ENCODE measurements at places on chromosomes 13 and 19. TPM values are rescaled to one million over a fixed set of nuclear protein-coding genes. Genes with fewer than 3 reads are reported as not detected.

DNA sequence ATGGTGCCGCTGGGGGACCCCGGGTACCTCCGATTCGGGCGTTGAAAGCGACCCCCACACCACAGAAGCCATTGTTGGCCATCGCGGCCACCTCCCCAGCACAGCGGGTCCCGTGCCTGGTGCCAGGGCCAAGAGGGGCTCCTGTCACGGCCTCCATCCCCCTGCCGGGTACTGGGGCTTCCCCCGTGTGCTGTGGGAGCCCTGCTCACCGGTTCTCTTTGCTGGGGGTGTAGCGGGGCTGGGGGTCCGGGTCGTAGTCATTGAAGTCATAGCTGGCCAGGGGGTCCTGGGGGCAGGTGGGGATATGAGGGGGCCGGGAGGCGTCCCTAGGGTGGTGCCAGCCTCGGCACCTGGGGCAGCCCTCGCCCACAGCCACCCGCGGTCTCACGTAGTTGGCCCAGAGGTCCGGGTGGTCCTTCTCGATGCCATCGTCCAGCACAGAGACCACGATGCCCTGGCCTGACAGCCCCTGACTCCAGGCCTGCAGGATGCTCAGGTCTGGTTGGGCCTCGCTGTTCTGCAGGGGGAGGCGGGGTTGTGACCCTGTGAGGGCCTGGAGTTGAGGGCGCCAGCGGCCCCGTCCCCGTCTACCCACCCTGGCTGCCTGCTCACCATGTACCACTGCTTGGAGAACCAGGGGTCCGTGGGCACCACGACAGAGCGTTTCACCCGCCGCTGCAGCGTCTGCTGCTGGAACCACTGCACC lies 2.4 kb downstream of the PCSK4 start:
- H3K27me3 ChIP-seq: no peaks in the 10 kb centered on the region
- no peak overlapping the region for H3K27ac ChIP-seq
- H3K4me3 ChIP-seq: no peak overlapping the region
- H3K36me3 ChIP-seq: no peaks in the 10 kb centered on the region

The SPC24 gene
- total RNA-seq: 0.89 TPM

The TJP3 gene
- 14.2 TPM for total RNA-seq

GRCh38 chr13:78033509-78033908 lies 114.9 kb upstream of the EDNRB start:
- H3K36me3 ChIP-seq: peaks cover 2% of the 10 kb centered on the region
- no peak overlapping the region for H3K4me3 ChIP-seq
- DNase-seq: no peak
- H3K27me3 ChIP-seq: peaks cover 6% of the 10 kb centered on the region

DNA sequence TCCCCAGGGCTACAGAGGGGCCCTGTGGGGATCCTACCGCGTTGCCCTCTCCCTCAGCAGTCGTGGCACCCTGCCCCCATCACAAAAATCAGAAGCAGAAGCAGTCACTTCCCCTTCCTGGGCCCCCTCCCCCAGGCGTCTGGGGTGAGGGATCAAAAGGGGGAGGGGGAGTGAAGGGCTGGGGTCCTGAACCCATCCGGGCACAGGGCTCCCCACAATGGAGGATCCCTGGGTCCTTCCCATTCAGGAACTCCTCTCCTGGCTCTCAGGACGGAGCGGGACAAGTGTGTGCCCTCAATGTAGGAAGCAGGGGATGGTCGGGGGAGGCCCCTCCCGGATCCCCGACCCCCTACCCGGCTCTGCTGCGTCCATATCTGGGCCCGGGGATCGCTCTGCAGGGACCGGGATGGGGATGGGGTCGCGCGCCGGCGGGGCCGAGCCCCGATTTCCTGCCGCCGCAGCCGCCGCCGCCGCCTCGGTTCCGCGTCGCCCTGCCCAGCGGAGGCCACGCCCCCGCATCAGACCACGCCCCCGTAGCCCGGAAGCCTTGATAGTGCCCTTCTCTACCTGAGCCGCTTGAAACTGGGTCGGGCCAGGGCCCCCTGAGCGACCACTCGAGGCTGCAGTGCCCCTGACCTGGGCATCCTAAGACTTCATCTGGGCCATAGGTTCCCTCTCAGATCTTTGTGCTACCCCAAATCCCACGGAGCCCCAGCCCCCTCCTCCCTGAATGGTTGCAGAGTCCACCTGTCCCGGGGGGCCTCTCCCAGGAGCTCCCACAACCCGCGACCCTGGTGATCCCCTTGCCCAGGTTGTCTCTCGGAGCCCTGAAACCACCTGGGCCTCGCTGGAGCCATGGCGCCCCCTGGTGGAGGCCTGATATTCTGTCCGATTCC lies at the start of gene GMIP:
GMIP (minus strand) TSS at position 500 of the 896 bp plus-strand sequence; CDS start at position 372, 128 bp downstream.
- H3K27me3 ChIP-seq: no peaks in the 10 kb centered on the region
- H3K4me1 ChIP-seq: peaks cover 15% of the 10 kb centered on the region
- H3K4me3 ChIP-seq: peak within 1 kb of the TSS; percentile 99
- DNase-seq: peak; percentile 86
- H3K36me3 ChIP-seq: peaks cover 12% of the 10 kb centered on the region
- H3K27ac ChIP-seq: peak within 1 kb of the TSS; percentile 95

DNA sequence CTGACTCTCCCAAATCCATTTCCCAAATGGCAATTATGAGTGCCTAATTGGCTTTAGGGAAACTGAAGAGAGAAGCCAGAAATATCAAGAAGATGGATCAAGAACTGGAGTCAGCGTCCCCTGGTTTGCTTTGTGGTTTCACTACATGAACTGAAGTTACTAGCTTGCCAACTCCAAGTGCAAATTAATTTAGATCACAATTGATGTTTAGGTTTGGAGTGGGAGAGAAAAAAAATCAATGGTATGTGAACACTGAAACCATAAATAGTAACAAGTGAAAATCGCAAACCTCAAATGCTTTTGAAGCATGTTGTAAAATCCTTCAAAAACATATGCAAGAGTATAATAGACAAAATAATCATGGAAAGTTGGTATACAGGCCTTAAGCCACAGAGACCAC lies 1528.6 kb upstream of the SLC10A2 start:
- no peaks in the 10 kb centered on the region for H3K27me3 ChIP-seq
- no peaks in the 10 kb centered on the region for H3K36me3 ChIP-seq
- no peak overlapping the region for H3K27ac ChIP-seq

The BORA gene
- 3.5 TPM for total RNA-seq

The UGGT2 gene
- 0.67 TPM for total RNA-seq

GRCh38 chr19:34963573-34964406 lies at the start of gene ZNF792:
ZNF792 (minus strand) TSS chr19:34964229; CDS start chr19:34963662, 567 bp downstream.
- H3K36me3 ChIP-seq: peaks cover 10% of the 10 kb centered on the region
- H3K27me3 ChIP-seq: no peaks in the 10 kb centered on the region
- peak within 1 kb of the TSS; percentile 75 for H3K27ac ChIP-seq

DNA sequence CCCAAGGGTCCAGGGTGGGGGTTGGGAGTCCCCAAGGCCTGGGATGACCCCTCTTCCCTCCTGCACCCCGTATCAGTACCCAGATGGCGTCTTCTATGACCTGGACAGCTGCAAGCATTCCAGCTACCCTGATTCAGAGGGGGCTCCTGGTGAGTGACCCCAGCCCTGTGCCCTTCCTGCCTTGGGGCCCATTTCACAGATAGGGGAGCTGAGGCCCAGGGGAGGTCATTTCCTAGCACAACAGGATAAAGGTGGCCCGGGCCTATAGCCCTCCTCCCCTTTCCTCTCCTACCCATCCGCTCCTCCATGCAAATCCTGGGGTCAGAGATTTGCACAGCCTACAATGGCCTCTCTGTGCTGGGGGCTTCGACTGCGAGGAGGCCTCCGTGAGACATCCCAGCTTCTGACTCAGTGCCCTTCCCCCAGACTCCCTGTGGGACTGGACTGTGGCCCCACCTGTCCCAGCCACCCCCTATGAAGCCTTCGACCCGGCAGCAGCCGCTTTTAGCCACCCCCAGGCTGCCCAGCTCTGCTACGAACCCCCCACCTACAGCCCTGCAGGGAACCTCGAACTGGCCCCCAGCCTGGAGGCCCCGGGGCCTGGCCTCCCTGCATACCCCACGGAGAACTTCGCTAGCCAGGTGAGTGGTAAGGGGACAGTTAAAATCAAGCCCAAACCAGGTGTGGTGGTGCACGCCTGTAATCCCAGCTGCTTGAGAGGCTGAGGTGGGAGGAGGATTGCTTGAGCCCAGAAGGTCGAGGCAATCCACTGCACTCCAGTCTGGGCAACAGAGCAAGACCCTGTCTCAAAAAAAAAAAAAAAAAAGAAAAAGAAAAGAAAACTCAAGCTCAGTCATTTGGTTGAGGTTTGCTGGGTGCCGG lies 3.9 kb downstream of the SPIB start:
- peak overlapping the region; percentile 39 for H3K27ac ChIP-seq
- peaks cover 15% of the 10 kb centered on the region for H3K4me1 ChIP-seq
- H3K27me3 ChIP-seq: peaks cover 38% of the 10 kb centered on the region
- no peak for DNase-seq
- peaks cover 14% of the 10 kb centered on the region for H3K36me3 ChIP-seq
- H3K4me3 ChIP-seq: no peak overlapping the region

DNA sequence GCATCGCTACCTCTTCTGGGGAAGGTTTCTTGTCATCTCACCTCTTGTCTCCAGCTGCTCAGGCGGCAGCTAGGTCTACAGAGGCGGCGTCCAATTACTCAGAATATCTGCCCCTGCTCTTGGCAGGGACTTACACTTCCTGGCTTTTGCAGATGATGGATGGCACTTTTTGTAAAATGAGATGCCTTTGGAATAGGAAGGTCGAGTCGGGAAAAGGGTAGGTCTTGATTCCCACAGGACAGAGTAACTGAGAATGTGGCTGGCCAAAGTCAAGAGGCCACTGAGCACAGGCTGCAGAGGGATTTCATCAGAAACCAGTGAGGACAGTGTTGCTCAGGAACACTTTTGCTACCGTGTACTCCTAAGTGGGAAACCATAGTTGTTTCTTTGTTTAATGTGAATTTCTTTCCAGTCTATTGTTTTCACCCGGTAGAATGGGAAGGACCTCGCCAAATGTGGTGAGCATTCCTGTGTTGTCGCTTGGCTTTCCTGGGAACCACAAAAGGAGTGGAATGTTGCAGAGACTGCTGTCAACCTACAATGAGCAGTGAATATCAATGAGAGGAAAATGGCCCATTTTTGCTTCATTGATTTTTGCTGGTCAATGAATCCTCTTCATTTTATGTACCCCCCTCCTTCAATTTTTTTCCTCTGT lies 383.7 kb downstream of the HS6ST3 start:
- H3K4me3 ChIP-seq: no peak overlapping the region
- no peaks in the 10 kb centered on the region for H3K4me1 ChIP-seq
- H3K27ac ChIP-seq: no peak overlapping the region
- DNase-seq: no peak

The NFKBIB gene
- total RNA-seq: 63.8 TPM

DNA sequence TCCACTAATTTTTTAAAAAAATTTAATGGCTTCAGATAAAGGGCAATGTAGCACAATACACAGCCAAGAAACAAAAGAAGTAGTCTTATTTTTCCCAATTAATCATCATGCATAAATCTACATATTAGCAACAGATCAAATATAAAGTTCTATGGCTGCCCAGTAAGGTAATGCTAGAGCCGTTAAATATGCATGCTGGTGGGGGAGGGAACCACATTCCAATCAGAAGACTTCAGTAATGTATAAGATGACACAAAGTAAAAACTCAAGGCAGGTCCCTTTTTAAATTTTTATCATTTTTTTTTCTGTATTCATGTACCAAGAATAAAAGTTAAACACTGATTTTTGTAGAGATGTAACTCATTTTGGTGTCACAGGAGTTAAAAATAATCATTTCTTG lies 62.0 kb downstream of the MPHOSPH8 start:
- DNase-seq: no peak
- no peak overlapping the region for H3K4me3 ChIP-seq
- H3K27me3 ChIP-seq: no peaks in the 10 kb centered on the region
- H3K27ac ChIP-seq: peak overlapping the region; percentile 79
- H3K36me3 ChIP-seq: peaks cover 8% of the 10 kb centered on the region

DNA sequence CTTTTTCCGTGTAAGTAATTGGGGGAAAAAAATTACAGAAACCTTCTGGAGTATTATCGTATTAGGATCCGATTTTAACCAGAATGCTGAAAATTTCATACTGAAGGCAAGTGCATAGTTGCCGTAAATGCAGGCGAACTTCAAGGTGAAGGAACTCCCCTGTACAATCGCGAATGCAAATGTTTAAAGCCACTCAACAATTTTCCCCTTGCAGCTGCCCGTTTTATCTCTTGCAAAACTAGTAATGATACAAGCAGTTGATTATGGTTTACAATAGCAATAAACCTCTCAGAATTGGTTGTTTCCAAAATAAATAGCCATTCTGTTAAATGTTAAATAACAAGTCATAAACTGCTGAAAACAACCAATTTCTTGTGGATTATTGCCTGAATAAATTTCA lies 105.7 kb downstream of the DNAJC15 start:
- no peak overlapping the region for H3K27ac ChIP-seq
- no peak overlapping the region for H3K4me3 ChIP-seq
- H3K4me1 ChIP-seq: peaks cover 12% of the 10 kb centered on the region

DNA sequence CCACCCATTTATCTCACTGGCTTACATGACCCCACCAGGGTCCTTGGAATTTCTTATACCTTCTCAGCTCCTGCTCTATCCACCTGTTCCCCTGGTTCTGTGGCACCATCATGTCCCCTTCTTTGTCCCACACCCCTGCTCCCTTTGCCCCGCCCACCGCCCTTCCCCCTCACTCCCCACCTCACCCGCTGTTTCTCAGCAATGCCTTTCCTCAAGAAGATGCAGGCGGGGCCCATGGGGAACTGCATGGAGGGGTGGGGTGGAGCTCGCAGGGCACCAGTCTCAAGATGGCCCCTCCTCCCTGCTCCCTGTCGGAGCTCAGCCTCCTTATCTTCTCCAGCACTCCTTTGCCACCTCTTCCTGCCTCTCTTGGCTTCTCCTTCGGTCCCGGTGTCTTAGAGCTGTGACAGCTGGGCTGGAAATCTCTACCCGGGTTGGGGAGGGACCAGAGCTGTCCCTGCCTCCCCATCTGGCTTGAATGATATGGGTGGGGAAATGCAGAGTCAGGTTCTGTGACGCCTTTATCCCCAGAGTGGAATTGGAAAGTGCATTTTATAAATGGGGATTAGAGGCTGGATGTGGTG lies at the start of gene CABP5:
CABP5 (minus strand) TSS at position 405 of the 584 bp plus-strand sequence; CDS start at position 248, 157 bp downstream.
- H3K27me3 ChIP-seq: peaks cover 48% of the 10 kb centered on the region
- H3K27ac ChIP-seq: no peak within 1 kb of the TSS
- DNase-seq: no peak
- H3K4me3 ChIP-seq: no peak within 1 kb of the TSS
- H3K36me3 ChIP-seq: peaks cover 4% of the 10 kb centered on the region

DNA sequence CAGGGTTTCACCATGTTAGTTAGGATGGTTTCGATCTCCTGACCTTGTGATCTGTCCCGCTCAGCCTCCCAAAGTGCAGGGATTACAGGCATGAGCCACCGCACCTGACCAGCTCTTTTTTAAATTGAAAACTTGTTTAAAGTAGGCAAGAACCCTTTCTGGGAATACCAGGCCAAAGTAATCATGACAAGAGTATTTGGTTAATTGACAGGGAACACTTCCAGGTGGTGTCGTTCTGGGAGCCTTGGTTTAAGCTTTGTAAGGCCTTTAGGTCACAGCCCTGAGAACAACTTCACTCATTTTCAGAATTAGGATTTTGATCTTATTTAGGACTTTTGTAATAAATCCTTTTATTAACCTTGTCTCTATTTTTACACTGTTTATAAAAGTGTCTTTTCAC lies 115.2 kb downstream of the LMO7 start:
- H3K4me1 ChIP-seq: peaks cover 8% of the 10 kb centered on the region
- H3K27me3 ChIP-seq: no peaks in the 10 kb centered on the region
- DNase-seq: no peak

The ZNF627 gene
- total RNA-seq: 4.9 TPM

The APBA3 gene
- total RNA-seq: 71.9 TPM

- H3K36me3 ChIP-seq: no peaks in the 10 kb centered on the region
- no peak overlapping the region for H3K27ac ChIP-seq
- peaks cover 37% of the 10 kb centered on the region for H3K27me3 ChIP-seq
- H3K4me3 ChIP-seq: no peak overlapping the region
Measured at GRCh38 chr13:43377973-43378372, 354.6 kb downstream of the DNAJC15 start.

GRCh38 chr19:31572976-31573298 lies 223.7 kb upstream of the TSHZ3 start:
- H3K27ac ChIP-seq: no peak overlapping the region
- no peak overlapping the region for H3K4me3 ChIP-seq
- no peak for DNase-seq
